ENCODE measurements at places on chromosomes 2 and 18. TPM values are rescaled to one million over a fixed set of nuclear protein-coding genes. Genes with fewer than 3 reads are reported as not detected.

The UPP2 gene
- not detected for total RNA-seq

The RIT2 gene
- not detected for total RNA-seq

The PHOSPHO2 gene
- total RNA-seq: 2.3 TPM

The WDR54 gene
- 30.3 TPM for total RNA-seq

The TUBB6 gene
- total RNA-seq: 1,389 TPM

The SOWAHC gene
- total RNA-seq: 5.3 TPM

The RND3 gene
- 56.6 TPM for total RNA-seq

The HTR2B gene
- 0.64 TPM for total RNA-seq

Measured in mammary microvascular endothelial cell (primary cell).